Bronchial smooth muscle cell (primary cell): ENCODE measurements at places on chromosomes 2 and 18. TPM values are rescaled to one million over a fixed set of nuclear protein-coding genes. Genes with fewer than 3 reads are reported as not detected.

Gene LOXL3
- total RNA-seq, result 23.6 and 30.0 TPM in 2 replicates

Gene IL1RL1
- total RNA-seq, result 0.17 and 0.32 TPM in 2 replicates

Gene C2orf78
- total RNA-seq, result not detected in 2 replicates

Gene CNDP1
- 0.16 TPM in 1 of 2 replicates, not detected in the other for total RNA-seq

Gene CRIM1
- 63.9 and 74.7 TPM in 2 replicates for total RNA-seq

Gene FRZB
- 0.17 and 0.32 TPM in 2 replicates for total RNA-seq

Gene GALNT3
- 0.16 and 0.17 TPM in 2 replicates for total RNA-seq
